CD14-positive monocyte (primary cell): ENCODE measurements at places on chromosomes 12 and 14.

DNA sequence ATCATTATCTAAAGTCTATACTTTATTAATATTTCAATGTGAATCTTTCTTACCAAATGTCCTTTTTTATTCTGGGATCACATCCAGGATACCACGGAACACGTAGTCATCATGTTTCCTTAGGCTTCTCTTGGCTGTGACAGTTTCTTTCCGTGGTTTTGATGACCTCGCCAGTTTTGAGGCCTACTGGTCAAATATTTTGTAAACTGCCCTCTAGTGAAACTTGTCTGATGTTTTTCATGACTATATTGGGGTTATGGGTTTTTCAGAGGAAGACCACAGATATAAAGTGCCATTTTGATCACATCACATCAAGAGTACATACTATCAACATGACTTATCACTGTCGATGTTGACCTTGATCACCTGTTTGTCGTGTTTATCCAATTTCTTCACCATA lies 14.1 kb upstream of the SERPINA6 start:
- DNase-seq, result no peak

- no peak for DNase-seq
Measured at GRCh38 chr14:63275611-63276010, 43.1 kb downstream of the GPHB5 start.

- peak; percentile 33 for DNase-seq
Measured at GRCh38 chr12:9706086-9706685, 26.7 kb downstream of the CLECL1 start.

DNA sequence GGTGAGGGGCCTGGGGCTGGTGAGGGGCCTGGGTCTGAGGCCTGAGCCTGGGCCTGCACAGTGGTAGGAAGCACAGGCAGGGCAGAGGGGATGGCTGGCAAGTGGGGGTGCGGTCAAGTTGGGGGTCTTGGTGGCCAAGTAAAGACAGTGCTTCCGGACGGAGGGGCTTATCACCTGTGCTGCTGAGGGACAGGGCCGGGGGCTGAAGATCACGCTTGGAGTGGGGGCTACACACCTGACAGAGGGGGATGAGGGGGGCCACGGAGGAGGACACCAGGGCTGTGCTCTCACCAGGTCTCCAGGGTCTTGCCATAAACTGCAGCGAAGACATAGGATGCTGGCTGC lies 12.2 kb downstream of the TEDC1 start:
- DNase-seq, result no peak

GRCh38 chr12:49920241-49920914 lies 16.7 kb upstream of the FAIM2 start:
- DNase-seq, result peak; percentile 15

DNA sequence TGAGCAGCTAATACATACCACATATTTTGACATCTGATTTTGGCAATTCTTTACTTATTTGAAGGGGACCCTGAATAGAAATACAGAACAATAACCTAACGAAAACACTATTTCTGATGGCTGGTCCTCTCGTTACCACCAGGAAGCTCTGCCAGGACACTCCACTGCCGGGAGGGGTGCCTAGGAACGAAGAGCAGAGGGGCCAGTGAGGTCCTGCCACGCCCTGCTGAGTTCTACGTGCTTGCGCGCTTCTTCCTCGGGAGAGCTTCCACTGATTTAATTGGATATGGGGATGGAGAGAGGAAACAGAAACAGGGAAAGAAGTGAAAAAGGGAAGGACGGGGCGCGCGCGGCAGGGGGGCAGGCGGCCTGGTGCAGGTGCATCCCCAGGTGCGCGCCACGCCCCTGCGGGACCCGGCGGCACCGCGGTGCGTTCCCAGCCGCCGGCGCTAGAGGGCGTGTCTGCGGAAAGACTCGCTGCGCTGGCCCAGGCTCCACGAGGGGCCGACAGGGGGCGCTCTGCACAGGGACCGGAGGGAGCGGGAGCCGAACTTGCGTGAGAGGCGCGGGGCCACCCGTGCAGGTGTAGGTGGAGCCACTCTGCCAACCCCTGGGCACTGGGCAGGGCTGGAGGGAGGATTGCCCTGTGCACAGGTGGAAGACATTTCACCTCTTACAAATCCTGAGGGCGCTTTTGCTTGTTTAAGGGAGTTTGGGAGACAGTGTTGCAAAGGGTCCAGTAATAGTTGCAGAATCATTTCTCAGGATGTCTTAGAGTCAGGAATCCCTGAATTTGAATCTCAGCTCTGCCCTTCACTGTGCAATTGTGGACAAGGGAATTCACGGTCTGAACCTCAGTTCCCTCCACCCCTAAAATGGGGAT lies 986.3 kb upstream of the TMEM132C start:
- peak; percentile 55 for DNase-seq

DNA sequence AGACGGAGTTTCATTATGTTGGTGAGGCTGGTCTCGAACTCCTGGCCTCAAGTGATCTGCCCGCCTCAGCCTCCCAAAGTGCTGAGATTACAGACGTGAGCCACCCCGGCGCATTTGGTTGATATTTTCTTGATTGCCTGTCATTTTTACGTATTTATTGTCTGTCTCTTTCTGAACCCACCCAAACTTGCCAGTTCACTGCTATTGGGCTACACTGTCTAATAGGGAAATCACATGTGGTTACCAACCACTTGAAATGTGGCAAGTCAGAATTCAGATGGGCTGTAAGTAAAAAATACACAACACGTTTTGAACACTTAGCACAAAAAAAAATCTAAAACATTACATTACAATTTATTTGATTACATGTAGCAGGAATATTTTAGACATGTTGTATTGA lies 2.1 kb downstream of the WSB2 start:
- DNase-seq, result no peak

- DNase-seq, result no peak
Measured at GRCh38 chr14:78785265-78785664, 615.1 kb downstream of the NRXN3 start.

GRCh38 chr14:21723431-21724045 lies 49.9 kb upstream of the OR4E1 start:
- no peak for DNase-seq
